Astrocyte of the spinal cord (primary cell): ENCODE measurements at places on chromosomes 1 and 21.

DNA sequence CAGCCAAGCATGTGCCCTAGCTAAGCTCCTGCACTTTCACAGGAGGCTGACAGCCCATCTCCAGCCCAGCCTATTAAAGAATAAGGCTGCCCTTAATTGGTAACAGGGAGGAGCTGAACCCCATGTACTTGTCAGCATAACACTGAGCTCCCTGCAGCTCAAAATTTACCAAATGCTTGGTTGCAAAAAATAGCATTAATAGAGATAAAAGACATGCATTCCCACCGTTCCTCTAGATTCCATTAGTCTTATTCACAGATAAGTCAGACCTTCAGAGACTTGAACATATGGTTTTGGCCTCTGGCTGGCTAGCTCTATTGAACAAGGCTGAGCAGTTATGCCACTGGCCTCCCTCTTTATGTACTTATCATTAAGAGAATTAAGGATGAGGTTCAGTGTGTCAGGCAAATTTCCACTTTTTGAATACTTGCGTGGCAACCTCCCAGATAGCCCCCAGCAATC lies 29.2 kb downstream of the OLFML3 start:
- DNase-seq: no peak

DNA sequence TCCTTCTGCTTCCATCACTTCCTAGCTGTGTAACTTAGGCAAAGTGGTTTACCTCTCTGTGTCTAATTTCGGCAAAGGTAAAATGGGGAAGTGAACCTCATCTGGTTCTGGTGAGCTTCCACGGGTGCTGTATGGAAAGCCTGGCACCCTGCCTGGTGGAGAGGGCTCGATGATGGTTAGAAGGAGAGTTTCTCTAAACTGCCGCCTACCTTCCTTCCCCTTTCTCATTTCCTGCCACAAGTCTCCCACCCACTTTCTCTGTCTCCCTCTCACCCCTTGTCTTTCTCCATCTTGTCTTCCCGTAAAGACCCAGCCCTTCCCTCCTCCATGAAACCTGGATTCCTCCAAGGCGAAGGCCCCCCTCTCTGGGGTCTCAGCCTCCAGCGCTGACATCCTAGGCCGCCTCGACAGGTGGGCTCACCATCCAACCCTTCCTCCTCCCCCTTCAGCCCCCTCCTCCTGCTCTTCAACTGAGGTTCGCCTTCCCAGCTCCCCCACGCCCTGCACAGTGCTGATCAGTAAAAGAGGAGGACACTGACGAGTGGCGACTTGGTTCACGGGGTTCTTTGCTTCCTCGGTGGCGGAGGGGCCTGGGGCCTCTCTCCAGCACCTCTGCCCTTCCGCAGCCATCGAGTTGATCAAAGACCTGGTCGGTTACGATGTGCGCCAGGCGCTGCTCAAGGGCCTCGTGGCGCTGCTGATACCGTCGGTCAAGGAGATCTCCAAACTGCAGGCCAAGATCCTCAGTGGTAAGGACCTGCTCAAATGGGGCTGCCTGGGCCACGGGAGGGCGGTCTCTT lies 7.3 kb downstream of the RNU5D-1 start:
- no peak for DNase-seq

DNA sequence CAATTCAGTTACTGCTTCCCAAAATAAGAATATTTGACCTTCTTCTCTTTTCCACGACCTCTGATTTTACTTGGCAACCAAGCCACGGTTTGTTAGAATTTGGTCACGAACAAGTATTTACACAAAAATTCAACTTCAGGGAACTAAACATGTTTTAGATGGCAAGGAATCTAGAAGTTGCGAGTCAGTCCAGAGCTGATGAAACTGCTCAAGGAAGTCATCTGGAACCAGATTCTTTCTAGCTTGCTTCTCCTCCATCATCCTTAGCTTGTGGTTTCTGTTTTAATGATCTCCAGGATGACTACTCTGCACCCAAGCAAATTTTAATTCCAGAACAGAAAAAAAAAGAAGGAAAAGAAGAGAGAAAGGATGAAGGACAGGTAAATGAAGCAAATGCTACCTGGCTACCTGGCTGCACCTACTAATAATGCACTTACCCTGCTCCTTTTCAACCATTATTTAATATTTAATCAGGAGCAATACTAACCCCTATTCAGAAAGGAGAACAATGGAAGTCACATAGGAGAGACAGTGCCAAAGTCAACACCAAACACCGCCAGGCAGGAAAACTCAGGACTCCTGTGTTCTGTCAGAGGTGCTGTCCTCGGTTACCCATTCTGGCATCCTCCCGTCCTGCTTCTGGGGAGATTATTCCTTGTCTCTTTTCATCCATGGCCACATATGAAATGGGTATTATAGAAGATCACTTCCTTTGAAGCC lies 54.2 kb upstream of the RGS7 start:
- DNase-seq: peak; percentile 5

DNA sequence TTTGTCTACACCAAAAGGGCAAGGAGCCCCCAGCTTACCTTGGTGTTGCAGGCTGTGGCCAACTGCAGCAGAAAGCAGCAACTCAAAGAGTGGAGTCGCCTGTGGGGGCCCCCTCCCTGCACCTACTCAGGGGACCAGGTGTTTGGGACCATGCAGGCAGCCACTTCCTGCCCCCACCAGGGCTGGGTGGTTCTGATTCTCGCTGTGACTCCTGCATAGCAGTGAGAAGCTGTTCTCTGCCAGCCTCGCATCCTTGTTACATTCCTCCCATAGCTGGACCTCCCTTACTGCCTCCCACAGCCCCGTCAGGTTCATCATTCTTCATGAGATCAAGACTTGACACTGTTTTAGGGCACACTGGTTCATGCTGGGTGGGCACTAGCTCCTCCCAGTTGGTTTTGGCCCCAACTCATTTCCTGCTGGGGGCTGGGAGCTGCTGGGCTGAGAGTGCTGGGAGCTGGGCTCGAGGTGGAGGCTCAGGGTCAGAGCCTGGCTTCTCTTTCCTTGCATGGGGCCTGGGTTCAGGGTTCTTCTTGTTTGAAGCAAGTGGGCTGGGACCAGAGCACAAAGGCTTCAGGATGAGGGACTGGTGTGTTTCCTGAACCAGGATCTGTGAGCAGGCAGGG lies 146.9 kb upstream of the C1orf174 start:
- no peak for DNase-seq

DNA sequence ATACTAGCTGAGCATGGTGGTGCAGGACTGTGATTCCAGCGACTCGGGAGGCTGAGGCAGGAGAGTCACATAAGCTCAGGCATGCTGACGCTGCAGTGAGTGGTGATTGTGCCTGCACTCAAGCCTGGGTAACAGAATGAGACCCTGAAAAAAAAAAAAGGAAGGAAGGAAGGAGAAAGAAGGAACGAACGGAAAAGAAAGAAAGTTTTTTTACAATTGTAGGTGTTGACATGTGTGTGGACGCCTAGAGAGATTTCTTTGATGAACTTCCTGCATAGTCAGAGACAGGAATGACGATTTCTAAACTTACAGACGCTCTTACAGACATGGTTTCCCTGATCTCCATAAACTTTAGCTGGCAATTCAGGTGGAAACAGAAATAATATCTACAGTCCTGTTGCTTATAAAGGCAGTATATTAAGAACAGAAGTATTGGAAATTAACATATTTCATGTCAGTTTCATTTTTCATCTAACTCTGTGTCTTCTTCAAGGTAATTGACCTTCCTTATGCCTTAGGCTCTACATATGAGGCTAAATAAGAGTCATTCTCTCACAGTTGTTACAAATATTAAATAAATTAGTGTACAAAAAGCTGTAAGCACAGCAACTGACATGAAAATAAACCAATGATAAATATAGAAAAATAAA lies 4.1 kb downstream of the SAMSN1 start:
- DNase-seq: no peak

DNA sequence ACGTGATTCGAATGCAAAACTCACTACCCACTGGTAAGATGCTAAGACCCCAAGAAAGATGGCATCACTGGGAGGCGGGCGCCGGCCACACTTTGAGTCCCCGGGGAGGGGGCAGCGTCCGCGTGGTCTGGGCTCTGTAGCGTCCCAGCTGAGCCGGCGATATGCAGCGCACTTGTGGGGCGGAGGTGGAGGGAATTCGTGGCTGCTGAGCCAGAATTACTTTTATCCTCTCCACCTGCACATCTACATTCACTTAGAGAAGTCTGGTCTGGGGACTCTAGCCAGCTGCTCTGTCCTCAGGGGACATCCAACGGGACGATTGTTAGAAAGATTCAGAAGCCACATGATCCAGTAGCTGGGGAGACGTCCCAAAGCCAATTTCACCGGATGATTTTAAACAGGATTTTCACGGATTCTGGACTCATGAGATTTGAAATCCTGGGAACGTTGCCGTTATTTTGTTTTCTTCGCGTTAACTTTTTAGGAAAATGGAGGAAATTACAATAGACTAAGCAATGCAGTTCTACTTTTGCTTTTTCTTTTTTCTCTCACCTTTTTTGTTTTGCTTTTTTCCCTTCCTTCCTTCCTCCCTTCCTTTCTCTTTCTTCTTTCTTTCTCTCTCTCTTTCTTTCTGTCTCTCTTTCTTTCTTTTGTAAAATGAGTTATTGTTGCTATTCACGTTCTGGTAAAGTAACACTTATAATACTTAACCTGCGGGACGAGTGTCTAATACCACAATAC lies 1.3 kb downstream of the JAM2 start:
- DNase-seq: peak; percentile 12

DNA sequence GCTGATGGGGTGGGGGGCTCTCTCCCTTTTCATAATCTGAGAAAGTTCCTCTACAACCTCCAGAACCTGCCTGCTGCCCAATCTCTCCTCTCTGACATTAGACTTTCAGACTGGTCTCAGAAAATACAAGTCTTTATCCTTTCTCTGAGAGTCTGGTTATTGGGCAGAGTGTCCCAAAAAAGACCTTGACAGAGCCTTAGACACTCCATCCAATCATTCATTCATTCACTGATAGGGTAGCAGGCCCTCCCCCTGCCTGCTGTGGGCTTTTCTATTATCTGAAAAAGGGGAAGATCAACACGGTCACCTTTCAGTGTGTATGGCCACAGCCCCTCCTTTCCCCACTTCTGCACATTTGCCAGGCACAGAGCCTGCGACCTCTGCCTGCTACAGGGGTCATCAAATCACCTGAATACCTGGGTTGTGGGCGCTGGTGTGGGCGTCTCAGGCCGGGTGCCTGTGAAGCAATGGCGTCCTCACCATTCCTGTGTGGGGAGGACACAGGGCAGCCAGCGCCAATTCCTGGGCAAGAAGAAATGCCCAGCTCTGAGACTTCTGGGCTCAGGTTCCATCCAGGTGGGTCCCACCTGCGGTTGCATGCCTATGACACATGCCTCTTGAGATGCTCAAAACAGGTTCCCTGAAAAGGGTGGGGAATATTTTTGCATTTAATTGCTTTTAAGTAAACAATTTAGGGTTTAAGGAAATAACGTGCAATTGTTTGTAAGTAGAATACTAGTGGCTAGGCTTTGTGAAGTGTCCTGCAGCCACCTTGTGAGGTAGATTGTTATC lies 52.8 kb downstream of the ELK4 start:
- DNase-seq: no peak

DNA sequence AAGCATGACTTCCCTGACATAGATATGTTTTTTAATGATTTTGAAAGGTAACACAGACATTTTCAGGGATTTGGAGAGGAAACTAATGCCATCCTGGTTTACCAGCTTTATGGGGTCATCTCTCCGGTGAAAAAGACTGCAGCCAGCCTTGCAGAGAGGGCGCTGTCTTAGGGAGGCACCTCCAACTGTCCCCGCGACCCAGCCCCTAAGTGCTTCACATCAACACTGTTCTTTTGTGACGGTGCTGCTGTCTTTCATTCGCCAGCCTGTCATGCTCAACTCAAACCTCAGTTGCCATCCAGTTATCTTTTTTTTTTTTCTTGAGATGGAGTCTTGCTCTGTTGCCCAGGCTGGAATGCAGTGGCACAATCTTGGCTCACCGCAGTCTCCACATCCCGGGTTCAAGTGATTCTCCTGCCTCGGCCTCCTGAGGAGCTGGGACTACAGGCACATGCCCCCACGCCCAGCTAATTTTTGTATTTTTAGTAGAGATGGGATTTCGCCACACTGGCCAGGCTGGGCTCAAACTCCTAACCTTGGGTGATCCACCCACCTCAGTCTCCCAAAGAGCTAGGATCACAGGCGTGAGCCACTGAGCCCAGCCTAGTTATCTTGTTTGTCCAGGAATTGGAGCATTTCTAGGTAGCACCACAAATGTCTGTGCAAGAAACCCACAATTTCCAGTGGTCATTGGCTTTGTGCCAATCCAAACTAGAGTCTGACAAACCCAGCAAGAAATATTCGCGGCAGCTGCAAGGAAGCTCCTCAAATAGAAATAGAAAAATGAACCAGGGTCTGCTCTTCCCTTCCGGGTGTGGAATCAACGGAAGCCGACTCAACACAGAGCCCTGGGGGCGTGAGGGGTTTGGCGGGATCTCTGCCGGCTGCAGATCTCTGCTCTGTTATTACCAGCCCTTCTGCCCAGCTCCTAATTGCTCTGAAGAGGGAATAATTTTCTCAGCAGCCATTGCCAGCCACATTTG lies 24.2 kb downstream of the PDE9A start:
- peak; percentile 84 for DNase-seq
